AG09319 (cell line): ENCODE measurements at places on chromosomes 4 and X.

DNA sequence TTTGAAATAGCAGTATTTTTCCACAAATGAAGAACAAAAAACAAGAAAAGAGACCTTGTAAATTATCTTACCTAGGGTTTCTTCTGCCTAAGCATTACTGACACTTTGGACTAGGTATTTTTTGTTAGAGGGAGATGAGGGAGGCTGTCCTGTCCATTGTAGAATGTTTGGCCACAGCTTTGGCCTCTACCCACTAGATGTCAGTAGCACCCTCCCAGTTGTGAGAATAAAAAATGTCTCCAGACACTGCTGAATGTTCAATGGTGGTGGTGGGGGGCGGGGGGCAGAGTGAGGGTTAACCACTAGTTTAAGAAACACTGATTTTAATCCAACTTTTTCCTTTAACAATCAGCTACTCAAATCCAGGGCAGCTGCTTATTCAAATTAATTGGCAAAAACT is 25.8 kb downstream of the OTUD4 start:
- no peak for DNase-seq

GRCh38 chrX:114582698-114583395 is 1.0 kb upstream of the HTR2C start:
- no peak for DNase-seq

GRCh38 chrX:68114573-68115129 is 318.6 kb downstream of the OPHN1 start:
- no peak for DNase-seq

GRCh38 chr4:161287678-161288352 is 876.0 kb downstream of the FSTL5 start:
- no peak for DNase-seq

DNA sequence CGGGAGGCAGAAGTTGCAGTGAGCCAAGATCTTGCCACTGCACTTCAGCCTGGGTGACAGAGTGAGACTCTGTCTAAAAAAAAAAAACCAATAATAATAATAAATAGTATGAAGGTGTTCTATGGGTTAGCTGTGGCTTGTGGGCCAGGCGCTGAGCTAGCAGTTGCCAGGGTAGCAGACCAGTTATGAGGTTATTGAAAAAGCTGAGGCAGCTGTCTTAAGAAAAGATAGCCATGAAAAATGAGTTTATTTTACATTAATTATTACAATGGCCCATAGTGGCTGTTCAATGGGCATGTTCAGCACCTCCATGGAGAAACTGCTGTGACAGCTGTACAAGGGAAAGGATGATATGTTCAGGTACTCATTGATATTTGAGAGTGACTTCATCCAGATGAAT is 13.3 kb upstream of the HSD17B10 start:
- DNase-seq: no peak

DNA sequence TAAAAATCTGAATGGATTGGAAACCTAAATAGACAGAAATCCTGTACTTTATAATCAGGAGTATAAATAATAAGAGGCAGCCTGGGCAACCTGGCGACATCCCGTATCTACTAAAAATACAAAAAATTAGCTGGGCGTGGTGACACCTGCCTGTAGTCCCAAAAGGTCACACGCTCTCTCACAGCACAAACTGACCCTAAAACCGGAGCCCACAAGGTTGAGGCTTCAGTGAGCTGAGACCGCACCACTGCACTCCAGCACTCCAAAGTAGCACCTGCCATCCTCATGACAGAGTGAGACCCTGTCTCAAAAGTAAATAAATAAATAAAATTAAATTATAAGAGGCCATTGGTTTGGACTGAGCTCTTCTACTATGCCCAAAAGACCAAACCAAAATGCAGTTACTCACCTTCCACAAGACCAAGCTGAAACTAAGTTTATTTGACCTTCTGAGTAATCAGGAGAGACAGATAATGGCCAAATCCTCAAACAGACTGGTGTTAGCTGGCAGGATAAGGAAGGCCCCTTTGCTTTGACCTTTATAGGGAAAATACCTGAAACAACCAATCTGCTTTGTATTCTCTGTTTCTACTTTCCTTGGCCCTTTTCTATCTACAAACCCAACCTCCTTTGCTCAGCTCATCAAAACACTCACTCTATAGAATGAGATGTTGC is 3.2 kb upstream of the GRSF1 start:
- DNase-seq: no peak

- no peak for DNase-seq
Observed at GRCh38 chr4:45294464-45294863, 568.1 kb upstream of the GNPDA2 start.

GRCh38 chr4:139767168-139767567 is 101.5 kb downstream of the MGST2 start:
- DNase-seq: peak; percentile 40

GRCh38 chr4:81214144-81214880 is 710 bp downstream of the PRKG2 start:
- DNase-seq: no peak

DNA sequence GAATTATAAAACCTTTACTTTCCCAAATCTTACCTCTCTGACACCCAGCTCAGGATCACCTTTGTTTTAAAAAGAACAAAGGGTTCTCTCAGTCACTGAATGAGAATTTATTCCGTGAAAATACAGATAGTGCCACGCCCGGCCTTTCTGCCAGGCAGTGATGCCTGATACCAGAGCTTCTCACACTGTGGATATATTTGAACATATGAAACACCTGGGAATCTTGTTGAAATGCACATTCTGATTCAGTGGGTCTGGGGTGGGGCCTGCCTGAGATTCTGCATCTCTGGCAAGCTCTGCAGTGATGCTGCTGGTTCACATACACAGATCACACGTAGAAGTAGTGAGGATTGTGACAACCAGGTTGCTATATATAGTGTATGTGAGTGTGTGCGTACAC is 46.0 kb downstream of the ELOVL6 start:
- no peak for DNase-seq

GRCh38 chrX:43165343-43165920 is 387.5 kb upstream of the PPP1R2C start:
- no peak for DNase-seq

- no peak for DNase-seq
Observed at GRCh38 chr4:84803720-84804119, 162.8 kb downstream of the WDFY3 start.

GRCh38 chrX:47817421-47817820 is 19.3 kb upstream of the ZNF81 start:
- no peak for DNase-seq

DNA sequence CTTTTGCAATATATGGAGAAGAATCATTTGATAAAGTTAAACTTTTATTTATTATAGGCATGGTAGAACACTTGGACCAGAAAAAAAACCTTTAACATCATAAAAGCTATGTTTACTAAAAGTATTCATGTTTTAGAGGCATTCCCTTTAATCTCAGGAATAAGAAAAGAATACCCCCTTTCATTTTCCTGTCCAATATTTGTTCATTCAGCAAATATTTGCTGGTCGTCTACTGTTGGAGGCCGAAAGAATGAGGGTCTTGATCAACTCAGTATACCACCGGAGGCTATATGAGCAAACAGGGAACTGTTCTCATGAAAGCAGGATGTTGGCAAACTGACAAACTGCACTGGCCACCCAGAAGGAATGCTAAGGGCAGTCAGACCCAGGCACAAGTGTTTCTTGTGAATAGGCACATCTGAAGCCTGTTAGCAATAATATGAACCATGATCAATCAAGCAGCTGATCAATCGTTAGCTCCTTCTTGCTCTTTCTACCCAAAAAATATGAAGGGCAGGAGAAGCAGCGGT is 480.8 kb upstream of the FAT1 start:
- no peak for DNase-seq

DNA sequence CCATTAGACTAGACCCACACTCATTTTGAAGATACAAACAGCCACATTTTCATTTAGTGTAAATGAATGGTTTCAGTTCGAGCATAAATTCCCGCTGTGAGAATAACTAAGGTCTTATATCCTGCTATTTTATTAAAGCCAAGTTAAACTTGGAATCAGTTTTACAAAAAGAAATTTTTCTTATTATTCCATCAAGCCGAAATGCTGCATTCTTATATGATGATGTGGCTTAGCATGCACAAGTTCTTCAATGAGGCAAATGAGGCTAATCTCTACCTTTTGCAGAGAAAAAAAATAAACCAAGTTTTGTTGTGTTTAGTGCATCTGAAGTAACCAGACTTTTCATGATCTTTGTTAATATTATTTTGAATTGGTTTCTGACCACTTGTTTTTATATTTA is 953.9 kb upstream of the PCDH10 start:
- DNase-seq: no peak

- DNase-seq: no peak
Observed at GRCh38 chr4:143358923-143359643, 22.4 kb downstream of the GAB1 start.

DNA sequence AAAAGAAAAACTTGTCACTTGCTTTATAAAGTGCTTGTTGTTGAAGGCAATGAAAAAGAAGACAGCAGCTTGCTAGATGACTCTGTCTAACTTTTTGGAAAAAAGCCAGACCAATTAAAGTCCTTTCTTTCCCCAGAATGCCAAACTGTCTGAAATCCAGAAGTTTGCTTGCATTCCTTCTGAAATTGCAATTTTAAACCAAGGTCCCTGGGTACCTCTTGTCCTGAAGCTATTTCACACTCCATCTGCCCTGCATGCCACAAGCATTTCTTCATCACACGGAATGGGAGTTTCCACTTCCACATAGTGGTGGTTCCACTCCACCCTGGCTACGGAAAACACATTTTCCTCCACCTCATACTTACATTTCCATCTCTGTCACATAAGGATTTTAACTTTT is 101.0 kb downstream of the PAPSS1 start:
- peak; percentile 80 for DNase-seq

DNA sequence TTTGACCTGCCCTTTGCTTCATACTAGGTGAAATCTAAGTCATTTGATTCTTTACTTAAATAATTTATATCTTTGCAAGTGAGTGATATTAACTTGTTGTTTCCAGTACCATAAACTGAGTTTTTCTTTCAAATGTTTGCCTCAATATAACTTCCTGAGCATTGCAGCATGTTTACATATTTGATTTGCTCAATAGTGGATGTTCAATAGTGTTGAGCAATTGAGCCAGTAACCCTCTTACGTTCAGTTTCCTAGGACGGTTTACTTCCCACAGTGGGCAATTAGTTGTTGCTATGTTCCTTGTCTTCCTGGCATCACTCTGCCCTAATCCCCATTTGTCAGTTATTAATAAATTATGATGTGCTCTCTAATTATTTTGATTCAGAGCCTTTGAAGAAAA is 278.5 kb downstream of the EPHA5 start:
- DNase-seq: no peak

DNA sequence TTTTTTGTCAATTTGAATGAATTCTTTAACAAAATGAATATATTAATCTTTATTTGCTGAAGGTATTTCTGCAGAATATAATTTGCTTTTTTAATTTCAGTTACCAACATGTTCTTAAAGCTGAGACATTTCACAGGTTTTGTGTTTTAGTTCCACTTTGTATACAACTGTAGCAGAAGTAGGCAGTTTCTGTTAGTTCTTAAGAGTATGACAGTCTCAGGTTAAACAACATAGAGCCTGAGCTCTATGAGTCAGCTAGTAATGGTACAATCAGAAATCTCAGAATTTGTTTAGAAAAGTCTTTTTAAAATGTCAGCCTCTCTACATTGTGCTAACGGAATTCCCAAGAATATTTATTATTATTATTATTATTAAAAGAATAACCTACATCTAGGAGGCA is 50.4 kb downstream of the GSTCD start:
- DNase-seq: no peak

DNA sequence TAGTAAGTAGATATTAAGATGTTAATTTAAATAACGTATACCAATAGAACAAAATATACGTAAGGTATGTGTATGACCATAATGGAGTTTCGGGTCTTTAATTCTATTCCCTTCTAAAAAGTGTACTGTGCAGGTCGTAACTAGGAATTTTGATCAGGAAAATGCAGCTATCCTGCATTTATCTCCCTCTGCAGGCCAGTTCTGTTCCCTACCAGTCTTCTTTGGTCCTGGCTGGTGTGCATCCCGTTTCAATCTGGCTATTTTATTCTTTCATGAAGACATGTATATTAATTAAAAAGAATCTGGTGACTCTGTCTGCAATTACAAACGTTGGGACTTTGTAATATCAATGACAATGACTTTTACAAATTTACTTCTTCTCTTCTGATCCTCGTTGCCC is 534.1 kb upstream of the AADAT start:
- DNase-seq: no peak

DNA sequence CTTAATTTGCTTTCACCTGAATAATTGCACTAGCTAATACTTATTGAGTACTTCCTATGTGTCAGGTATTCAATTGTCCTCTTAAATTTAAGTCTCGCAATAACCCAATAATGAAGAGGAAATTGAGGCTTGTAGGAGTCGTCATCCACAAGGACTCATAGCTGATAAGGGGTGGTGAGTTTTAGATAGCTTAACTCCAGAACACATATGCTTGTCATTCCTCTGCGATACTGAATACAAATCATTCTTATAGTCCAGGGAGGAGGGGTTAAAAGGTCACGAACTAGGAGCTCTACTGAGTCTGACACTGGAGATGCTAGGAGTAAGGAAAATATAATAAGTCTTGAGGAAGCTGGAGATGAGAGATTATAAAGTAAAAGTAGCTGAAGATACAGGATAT is 1.4 kb upstream of the PACRGL start:
- DNase-seq: no peak

DNA sequence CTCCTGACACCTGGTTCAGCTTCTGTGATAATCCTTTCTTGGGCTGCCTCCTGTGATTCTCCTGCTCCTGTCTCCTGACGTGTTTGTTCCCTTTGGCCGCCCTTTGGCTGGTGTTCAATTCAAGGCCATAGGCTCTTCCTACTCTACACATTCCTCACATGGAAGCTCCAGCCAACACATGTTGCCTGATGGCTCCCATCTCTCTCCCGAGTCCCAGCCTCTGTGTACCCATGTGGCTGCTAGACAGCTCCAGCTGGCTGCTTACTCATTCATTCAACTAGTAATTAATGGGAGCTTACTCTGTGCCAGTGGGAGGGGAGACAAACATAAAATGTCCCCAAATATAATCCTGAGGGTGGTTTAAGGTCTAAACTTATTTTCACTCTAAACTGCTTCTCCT is 9.2 kb upstream of the MED28 start:
- DNase-seq: no peak

DNA sequence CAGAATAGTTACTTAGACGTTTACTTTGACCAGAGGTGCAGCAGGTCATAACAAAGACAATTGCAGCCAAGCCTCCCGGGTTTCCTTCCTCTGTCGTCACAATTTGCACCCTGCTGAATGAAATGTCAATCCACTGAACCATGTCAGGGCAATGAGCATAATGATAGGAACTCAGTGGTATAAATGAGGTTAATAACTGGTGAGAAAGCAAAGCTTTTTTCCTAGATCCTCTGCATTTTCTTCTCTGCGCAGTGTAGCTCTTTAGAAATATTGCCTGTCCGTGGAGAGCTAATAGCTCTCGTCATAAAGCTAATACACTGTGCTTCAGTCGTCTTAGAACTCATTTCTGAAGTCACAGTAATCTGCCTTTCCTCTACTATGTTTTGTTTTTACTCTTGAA is 1960.1 kb upstream of the ADGRL3 start:
- DNase-seq: no peak
